ENCODE measurements at places on chromosomes 4 and X. TPM values are rescaled to one million over a fixed set of nuclear protein-coding genes. Genes with fewer than 3 reads are reported as not detected.

DNA sequence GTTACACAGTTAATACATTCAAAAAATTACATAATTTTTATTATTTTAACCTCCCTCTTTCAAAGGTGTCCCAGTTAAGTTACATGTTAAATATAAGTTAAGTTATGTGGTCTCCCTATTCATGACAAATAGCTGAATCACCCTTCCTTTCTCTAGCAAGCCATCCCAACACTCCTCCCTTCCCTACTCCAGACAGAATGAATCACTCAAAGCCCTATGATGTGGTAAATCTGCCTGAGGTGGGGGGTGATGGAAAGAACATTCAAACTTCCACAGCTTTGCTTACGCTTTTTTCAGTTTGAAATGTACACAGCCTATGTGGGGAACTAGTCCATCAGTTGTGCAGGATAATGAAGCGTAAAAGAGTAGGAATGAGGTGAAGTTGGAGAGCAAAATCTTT, 90.2 kb downstream of the CXCL13 start:
- DNase-seq = no peak

GRCh38 chrX:51614353-51615012, 4.2 kb downstream of the CENPVL3 start:
- DNase-seq = no peak

DNA sequence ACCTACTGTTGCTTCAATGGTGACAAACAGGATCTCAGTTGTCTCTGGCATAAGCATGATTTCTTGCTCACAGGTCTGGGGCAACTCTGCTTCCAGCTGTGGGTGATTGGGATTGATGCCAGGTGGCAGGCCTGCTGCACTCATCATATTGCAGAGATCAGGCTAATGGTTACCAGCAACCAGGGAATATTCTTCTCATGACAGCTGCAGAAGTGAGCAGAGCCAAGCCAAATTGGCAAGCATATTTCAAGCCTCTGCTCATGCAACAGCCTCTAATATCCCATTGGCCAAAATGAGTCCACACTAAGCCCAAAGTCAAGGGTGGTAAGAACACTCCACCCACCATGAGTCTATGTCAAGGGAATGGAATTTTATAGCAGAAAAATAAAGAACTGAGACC, 26.7 kb upstream of the TBC1D19 start:
- DNase-seq = no peak

The BMPR1B gene
- polyA plus RNA-seq = 0.29 TPM

Measured in heart left ventricle (tissue), 16 donors.